ENCODE measurements at places on chromosomes 6 and 20.

GRCh38 chr6:5373430-5373829 lies 112.1 kb downstream of the FARS2 start:
- DNase-seq, result no peak

DNA sequence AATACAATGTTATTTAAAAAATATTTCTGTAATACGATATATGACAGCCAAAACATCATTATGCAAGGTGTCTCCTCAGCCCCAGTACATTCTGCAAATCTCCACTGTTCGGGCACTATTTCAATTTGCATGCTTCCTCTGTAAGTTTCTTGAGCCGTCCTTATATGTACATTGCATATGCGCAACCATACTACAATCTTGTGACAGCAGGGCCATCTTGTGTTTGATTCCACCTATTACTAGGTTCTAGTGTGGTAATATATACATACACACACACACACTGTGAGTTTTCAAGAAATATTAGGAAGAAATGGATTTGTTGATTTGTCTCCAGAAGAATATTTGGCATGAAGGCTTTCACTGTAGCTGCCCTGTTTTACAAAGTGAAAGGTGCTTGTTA lies 9.8 kb downstream of the LYRM4 start:
- DNase-seq, result no peak

DNA sequence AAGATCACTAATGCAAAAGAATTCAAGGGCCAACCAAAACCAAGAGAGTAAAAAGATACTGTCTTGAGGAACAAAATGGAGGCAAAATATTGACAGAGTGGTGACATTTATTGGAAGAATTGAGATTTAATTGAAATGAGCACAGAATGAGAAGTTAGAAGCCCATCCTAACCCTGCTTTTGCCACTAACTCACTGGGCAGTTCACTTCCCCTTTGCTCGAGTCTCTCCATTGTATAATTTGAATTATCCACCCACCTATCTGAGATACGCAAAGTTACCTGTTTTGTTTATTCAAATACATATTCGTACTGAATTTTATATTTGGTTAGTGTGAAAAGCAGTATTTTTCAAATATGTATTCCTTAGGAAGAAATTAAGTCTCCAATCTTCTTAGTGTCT lies 204.5 kb upstream of the PRDM1 start:
- DNase-seq, result no peak

DNA sequence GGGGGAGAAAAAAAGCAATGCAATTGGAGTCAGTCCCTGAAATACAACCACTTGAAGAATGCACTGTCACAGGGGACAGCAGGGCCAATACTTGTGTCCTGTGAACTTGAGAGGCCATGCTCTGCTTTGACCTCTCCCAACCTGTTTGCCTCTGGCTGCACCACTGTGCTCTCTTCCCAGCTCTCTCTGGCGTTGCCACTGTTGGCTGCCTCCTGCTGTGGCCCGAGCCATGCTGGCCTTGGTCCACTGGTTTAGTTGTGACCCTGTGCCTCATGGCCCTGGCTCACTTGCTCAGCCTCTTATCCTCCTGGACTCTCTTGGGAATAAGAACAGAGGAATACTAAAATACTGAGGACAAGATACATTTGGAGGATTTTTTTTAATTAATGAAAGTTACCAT lies 14.5 kb upstream of the FBXO30 start:
- DNase-seq, result no peak

DNA sequence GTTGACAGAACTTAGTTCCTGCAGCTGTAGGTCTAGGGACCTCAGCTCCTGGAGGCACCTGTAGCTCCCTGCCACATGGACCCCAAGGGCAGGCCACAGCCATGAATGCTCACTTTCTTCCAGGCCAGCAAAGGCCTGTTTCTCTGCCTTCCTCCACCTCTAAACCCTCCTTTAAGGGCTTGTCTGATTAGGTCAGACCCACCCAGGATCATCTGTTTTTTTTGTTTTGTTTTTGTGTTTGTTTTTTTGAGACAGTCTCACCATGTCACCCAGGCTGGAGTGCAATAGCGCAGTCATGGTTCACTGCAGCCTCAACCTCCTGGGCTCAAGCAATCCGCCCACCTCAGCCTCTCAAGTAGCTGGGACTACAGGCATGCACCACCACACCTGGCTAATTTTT lies 11.5 kb upstream of the BCAS4 start:
- DNase-seq, result no peak

Data from T-helper 1 cell (primary cell).